ENCODE measurements at places on chromosomes 3 and 15.

DNA sequence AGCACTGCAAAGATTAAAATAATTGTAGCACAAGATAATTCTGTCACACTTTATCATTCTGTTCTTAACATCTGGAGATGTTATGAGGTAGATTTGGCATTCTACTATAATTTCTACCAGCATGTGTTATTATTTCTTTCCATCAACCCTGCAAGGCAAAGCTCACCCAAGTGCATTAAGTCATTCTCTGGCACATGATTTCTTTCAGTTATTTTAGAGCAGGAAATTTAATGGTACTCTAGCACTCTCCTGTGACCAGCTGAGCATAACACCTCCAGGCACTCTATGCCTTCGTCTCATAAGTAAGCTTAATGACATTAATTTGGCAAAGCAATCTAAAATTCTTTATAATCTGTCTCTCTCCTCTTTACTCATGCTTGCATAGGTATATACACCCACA lies 300.2 kb upstream of the GPR149 start:
- DNase-seq: no peak

DNA sequence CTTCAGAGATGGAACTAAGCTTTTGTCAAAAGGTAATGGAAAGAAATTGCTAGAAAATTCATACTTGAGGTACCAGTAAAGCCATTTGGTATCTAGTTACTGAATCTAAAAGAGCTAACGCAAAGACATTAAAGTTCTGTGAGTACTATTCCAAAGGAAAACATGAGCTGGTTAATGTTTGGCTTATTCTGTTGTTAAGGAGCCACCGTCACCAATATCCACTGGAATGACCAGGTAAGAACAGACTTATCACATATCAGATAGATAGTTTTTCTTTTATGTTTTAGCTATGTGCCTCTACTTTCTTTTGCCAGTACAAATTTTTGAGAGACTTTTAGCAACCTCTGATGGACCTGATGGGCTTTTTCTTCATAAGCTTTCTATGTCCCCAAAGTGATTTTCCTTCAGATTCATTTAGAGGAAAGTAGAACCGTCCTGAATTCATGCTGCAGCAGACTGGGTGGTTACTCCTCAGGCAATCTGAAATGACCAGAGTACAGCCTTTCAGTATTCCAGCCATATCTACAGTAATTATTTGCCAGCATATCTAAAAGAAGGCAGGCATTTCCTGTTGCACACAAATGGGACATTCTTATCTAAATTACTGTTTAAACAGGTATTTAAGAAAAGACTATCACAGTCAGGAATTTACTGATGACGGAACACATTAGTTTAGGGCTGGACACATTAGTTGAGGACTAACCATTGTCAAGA lies 274.1 kb downstream of the MECOM start:
- DNase-seq: no peak

GRCh38 chr15:91537856-91538255 lies 315.7 kb upstream of the SLCO3A1 start:
- DNase-seq: no peak

DNA sequence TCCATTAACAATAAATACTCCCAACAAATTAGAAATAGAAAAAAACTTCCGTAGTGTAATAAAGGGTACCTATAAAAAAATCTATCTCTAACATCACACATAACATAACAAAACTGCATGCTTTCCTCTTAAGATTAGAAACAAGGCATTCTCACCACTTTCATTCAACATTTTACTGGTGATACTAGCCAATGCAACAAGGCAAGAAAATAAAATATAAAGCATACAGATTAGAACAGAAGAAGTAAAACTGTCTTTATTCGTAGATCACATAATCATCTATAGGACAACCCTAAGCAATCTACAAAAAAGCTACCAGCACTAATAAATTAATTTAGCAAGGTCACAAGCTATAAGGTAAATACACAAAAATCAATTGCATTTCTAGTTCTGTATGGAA lies 107.1 kb downstream of the PLD1 start:
- DNase-seq: no peak

DNA sequence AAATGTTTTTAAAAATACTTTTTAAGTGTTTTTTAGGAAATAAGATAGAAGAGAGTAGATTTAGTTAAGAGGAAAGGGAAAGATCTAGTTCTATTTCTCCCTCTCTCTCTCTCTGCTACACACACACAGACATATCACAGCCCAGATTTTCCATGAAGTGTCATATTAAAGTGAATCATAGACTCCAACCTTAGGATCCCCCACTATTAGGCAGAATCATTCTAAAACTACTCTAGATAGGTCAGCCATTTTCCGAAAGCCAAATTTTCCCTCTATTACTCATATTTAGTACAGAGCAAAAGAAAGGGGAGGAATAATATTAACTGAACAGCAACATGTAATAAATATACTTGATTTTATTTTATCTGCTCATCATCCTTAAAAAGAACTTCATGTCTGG lies 45.1 kb upstream of the RSL24D1 start:
- DNase-seq: no peak

DNA sequence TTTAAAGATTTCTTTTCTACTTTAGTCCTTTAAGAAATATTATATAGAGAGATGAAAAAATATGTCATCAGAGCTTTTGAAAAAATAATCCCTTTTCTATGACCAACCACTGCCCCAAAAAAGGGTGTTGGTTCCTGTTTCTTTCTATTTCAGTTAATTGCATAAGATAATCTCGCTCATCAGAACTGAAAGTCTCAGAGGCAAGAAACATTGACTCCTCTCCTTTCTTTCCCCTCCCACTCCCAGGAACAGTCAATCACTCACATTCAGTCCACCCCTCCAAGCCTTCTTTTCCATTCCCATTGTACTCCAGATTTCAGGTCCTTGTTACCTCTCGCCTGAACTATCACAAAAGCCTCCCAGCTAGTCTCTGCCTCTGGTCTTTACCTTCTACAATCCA lies 153.7 kb upstream of the ABI3BP start:
- DNase-seq: no peak

GRCh38 chr3:126340943-126341754 lies 16.1 kb downstream of the KLF15 start:
- no peak for DNase-seq

DNA sequence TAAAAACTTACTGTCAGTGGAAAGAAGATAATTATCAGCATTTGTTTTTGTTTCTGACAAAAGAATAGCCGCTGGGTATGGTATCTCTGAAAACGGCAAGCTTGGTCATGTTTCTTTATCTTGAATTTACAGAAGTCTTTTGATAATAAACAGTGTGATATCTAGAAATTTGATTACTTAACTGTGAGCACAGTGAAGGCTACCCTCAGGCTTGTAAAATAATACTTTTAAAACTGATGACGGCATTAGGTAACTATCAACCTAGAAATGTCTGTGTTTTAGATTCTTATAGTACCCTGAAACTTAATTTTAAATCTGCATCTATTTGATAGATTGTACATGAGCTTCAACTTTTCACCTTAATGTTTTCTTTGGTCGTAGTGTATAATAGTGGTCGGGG lies 43.4 kb downstream of the NSUN3 start:
- no peak for DNase-seq

DNA sequence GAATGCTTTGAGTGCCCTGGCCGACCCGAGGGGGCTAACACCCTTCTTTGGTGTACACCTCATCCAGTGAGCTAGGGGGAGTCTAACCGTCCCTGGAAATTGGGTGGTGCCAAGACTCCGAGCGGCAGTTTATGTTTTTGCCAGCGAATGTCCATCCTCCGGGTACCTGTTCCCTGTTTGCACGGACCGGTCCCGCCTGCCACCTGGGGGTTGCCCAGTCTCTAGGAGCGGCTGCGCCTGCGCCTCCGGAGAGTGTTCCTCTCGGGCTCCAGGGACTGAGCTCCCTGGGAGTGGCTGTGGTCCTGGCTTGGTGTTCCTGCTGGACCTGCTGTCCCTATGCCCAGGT lies 913 bp upstream of the WNT7A start:
- no peak for DNase-seq

DNA sequence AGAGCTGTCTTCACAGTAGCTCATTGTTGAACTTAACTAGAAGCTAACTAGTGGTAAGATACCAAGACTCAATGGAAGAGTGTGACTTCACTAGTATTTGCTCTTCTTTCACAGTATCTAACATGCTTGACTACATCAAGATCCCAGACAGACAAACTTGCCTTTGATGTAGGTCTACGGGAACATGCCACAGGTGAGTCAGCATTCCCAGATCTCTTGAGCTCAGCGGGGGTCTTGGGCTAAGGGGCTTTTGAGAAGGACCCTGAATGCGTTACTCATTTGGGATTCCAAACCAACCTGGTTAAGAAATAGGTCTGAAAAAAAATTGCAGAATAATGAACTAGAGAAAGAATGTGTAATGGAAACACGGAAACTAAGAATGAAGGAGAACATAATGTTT lies 222.4 kb downstream of the RYR3 start:
- no peak for DNase-seq

DNA sequence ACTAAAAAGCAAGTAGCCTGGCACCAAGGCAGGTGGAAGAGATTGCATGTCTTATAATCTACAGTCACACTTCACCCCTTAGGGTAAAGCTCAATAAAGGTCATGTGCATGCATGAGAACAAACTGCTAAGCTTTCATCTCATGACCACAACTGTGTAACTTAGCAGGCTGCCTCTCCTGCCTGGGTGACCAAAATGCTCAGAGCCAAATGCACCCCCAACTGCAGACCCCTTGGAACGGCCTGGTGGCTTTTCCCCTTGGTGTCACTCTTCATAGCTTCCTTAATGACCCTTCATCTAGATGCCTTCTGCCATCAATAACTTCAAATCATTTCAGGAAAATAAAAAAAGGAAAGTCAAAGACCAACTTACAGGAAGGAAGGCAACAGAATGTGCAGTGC lies 88.1 kb downstream of the ADAMTS17 start:
- no peak for DNase-seq

GRCh38 chr3:94928921-94929320 lies 866.1 kb downstream of the NSUN3 start:
- no peak for DNase-seq

- peak; percentile 54 for DNase-seq
Observed at GRCh38 chr15:39976291-39977274, 42.7 kb downstream of the EIF2AK4 start.

GRCh38 chr3:30124435-30125370 lies 481.7 kb upstream of the TGFBR2 start:
- DNase-seq: no peak

- no peak for DNase-seq
Observed at GRCh38 chr3:169186596-169186995, 476.9 kb downstream of the MECOM start.

DNA sequence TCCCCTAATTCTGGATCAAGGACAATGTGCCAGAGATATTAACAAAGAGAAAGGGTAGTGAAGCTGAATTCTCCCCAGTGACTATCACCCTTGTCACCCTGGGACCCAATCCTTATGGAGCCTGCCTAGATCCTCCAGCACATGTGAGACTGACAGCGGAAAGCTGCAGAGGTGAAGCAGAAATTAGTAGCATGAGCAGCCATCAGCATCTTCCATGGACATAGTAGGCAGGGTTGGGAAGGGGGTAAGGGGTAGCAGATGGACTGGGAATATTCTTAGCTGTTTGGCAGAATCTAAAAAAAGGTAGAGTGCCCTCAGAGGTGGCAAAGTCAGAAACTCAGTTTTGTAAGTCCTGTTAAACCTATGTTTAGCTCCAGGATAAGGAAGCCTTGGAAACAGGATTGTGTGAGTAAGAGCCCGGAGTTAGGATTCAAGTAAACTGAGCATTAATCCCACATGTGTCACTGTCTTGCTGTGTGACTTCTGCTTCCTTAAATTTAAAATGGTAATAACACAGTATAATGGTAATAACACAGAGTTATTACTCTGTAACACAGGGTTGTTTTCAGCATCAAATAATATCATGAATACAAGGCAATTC lies 14.5 kb downstream of the GOLIM4 start:
- DNase-seq: no peak

DNA sequence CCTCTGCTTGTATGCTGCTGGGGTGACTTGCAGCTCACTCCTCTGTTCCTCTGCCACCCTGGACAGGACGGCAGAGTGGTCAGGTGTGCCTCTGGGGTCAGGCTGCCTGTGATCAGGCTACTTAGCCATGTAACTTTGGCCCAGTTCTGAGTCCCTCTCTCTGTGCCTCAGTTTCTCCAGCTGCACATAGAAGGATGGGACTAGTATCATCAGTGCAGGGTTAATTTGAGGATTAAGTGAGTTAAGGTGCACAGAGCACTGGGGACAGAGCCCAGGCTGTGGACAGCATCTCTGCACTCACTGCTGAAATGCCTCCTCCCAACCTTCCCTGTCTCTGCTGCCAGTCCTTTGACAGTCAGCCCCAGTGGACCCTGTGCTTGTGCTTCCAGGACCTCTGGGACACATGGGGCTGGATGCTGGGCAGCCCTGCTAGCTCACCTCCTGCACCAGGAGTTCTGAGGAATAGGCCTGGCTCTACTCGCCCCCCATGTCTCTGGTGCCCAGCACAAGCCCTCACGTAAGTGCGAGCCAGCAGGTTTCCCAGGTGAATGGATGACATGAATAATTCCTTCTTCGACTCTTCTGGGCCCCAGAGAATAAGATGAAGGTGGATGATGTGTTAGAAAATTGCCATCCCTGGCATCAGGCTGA lies 19.3 kb upstream of the PRR23E start:
- no peak for DNase-seq

DNA sequence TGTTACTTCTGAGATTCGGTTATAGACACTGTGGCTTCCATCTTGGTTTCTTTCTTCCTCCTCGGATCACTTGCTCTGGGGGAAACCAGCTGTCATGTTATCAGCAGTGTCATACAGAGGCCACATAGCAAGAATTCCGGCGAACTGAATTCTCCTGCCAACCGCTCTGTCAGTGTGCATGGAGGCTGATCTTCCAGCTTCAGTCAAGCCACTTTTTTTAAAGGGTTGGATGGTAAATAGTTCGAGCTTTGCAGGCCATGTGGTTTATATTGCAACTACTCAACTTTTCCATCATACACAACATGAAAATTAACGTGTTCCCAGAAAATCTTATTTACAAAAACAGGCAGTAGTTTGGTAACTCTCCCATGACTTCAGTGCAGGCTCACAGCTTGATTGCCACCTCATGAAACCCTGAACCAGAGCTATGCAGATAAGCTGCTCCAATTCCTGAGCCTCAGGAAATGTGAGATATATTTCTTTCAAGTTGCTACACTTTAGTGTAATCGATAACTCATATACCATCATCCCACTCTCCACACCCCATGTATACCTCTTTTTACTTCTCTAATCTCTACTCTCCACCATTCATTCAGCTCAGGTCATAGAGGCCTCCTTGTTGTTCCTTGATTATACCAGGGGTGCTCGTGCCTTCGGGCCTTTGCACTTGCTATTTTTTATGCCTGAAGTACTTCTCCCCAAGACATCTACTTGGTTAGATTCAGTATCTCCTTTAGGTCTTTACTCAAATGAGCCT lies 7.2 kb downstream of the RPL22L1 start:
- DNase-seq: no peak

- DNase-seq: no peak
Observed at GRCh38 chr3:45817831-45818522, 21.6 kb upstream of the SLC6A20 start.

DNA sequence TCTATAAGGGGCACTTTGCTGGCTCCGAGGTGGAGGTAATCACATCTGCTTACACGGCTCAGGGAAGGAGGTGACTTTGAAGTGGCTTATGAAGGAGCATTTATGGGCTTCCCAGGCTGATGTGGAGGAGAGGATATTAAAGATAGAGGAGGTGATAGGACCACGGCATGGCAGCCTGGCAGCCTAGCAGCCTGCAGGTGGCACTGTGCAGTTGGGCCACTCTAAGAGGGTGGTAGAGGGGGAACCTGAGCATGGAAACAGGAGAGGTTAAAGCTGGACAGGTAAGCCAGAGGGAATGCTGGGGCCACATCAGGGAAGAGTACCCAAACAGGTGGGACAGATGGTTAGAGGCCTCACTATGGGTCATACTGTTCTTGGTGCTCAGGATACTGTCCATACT lies 375.0 kb downstream of the WDR72 start:
- no peak for DNase-seq
